Natural killer cell (primary cell): ENCODE measurements at places on chromosomes 6 and 20. TPM values are rescaled to one million over a fixed set of nuclear protein-coding genes. Genes with fewer than 3 reads are reported as not detected.

GRCh38 chr6:36118550-36119107 lies 11.7 kb upstream of the MAPK13 start:
- peak; percentile 77 for DNase-seq
- H3K27me3 ChIP-seq, result no peaks in the 10 kb centered on the region

GRCh38 chr6:144217264-144217663 lies 66.9 kb downstream of the STX11 start:
- no peak overlapping the region for H3K4me3 ChIP-seq
- no peak overlapping the region for H3K27ac ChIP-seq
- H3K36me3 ChIP-seq, result no peaks in the 10 kb centered on the region
- H3K4me1 ChIP-seq, result peaks cover 24% of the 10 kb centered on the region
- no peaks in the 10 kb centered on the region for H3K27me3 ChIP-seq

DNA sequence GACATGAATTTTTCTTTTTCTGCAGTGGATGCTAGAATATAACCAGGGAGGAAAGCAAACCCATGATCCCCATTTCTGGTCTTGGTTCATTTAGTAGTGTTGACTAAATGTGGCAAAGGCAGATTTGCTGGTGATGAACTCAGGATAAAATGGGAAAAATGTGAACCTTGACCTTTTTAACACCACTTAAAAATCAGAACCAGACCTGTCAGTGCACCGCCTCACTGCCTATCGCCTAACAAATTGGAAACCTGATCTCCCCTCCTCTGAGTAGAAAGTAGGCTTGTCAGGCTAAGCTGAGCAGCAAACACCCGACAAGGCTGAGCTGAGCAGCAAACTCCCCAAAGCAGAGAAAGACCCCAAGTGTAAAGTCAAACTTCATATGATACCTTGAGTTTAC lies 254.8 kb downstream of the FOXC1 start:
- no peaks in the 10 kb centered on the region for H3K27me3 ChIP-seq
- no peaks in the 10 kb centered on the region for H3K4me1 ChIP-seq
- no peak for DNase-seq
- no peak overlapping the region for H3K27ac ChIP-seq
- H3K4me3 ChIP-seq, result no peak overlapping the region

- no peak for DNase-seq
- no peaks in the 10 kb centered on the region for H3K4me1 ChIP-seq
- no peak overlapping the region for H3K4me3 ChIP-seq
- H3K27ac ChIP-seq, result no peak overlapping the region
These were observed 35.9 kb downstream of the PHACTR3 start for GRCh38 chr20:59640267-59640666.

DNA sequence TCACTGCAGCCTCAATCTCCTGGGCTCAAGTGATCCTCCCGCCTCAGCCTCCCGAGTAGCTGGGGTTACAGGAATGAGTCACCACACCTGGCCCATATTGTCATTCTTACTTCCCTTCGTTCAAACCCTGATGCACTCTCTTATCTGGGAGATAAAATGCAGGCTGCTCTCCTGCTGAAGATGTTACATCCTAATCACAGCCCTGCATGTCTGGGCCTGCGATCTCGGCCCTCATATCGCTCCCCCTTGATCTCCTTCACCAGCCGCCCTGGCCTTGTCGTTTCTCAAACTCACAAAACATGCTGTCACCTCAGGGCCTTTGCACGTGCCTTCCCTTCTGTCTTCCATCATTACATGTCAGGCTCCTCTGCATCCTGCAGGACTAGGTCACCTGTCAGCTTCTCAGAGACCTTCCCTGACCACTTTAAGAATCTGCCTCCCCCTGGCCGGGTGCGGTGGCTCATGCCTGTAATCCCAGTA lies 8.8 kb upstream of the C20orf203 start:
- no peak overlapping the region for H3K27ac ChIP-seq
- no peak for DNase-seq
- H3K27me3 ChIP-seq, result no peaks in the 10 kb centered on the region
- no peak overlapping the region for H3K4me3 ChIP-seq

DNA sequence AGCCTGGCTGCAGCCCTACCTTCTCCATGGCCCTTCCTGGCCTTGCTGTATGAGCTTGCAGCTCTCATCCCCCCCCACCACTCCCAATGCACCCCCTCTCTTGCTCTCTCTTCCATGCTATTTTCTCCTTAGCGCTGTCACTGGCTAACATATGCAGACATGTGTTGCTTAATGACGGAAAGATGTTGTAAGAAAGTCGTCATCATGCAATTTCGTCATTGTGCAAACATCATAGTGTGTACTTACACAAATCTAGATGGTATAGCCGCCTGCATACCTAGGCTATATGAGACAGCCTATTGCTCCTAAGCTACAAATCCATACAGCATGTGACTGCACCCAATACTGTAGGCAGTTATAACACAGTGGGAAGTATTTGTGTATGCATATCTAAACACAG lies 27.0 kb downstream of the ANGPT4 start:
- H3K27ac ChIP-seq, result no peak overlapping the region
- H3K4me1 ChIP-seq, result peaks cover 8% of the 10 kb centered on the region
- no peaks in the 10 kb centered on the region for H3K27me3 ChIP-seq
- no peak overlapping the region for H3K4me3 ChIP-seq
- no peaks in the 10 kb centered on the region for H3K36me3 ChIP-seq
- DNase-seq, result no peak

Gene UNC5CL
- 4.4 TPM for total RNA-seq

Gene HLA-DPB1
- 131 TPM for total RNA-seq
